ENCODE measurements at places on chromosomes 13 and 19.

DNA sequence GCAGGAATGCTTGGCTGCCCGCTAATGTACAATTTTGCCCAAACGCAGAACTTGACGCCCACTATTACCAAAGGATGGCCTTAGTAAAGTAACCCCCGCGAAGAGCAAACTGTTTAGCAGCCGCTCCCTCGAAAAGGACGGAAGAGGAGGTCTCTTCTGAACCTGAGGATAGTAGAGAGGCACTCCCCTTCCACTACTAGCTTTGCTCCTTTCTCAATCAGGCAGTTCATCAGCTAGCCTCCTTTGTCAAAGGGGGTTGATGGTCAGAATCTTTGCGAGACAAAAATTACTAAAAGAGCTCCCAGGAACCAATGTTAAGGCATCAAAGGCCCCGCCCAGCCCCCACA is 534 bp downstream of the CAB39L start:
- no peak for DNase-seq

- no peak for DNase-seq
Observed at GRCh38 chr19:29668746-29669609, 3.7 kb downstream of the PLEKHF1 start.

GRCh38 chr13:19068691-19069090 is 112.9 kb downstream of the TUBA3C start:
- no peak for DNase-seq

- DNase-seq, result no peak
Observed at GRCh38 chr13:23433171-23434153, at the start of gene SACS. TSS of gene SACS (minus strand) at chr13:23433702. CDS start at chr13:23411239, 22,463 bp downstream.

Measured in Right ventricle myocardium superior (tissue), 1 donor.